H9 (cell line): ENCODE measurements at places on chromosomes 2 and 18.

DNA sequence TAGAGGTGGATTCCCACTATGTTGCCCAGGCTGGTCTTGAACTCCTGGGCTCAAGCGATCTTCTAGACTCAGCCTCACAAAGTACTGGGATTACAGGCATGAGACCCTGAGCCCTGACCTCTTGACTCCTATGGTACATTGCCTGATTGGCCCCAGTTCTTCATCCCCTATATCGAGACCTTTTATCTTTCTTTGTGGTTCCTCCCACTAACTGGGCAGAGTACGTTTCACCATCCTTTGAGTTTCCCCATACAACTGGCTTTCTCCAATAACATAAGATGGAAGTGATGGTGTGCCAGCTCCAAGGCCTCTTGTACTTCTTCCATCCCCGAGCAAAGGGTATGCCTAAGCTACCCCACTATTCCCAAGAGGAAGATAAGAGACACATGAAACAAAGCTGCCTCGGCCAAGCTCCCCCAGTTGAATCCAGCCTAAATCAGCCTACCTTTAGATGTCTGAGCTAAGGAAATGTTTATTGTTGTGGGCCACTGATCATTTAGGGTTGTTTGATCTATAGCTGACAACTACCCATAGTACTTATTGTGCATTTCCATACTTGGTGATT, 8.3 kb upstream of the TMEM247 start:
- H3K4me3 ChIP-seq, result no peak overlapping the region
- H3K36me3 ChIP-seq, result no peaks in the 10 kb centered on the region
- no peaks in the 10 kb centered on the region for H3K4me1 ChIP-seq
- no peaks in the 10 kb centered on the region for H3K27me3 ChIP-seq
- H3K27ac ChIP-seq, result no peak overlapping the region

- peaks cover 69% of the 10 kb centered on the region for H3K36me3 ChIP-seq
- no peak overlapping the region for H3K4me3 ChIP-seq
- H3K27me3 ChIP-seq, result no peaks in the 10 kb centered on the region
- H3K27ac ChIP-seq, result no peak overlapping the region
Measured at GRCh38 chr2:128137094-128137616, 46.2 kb downstream of the UGGT1 start.

- H3K27ac ChIP-seq, result no peak overlapping the region
- H3K27me3 ChIP-seq, result no peaks in the 10 kb centered on the region
- no peaks in the 10 kb centered on the region; the same call in 1 of the 2 replicates for H3K4me1 ChIP-seq
Measured at GRCh38 chr2:15858466-15858865, 81.9 kb upstream of the MYCN start.

DNA sequence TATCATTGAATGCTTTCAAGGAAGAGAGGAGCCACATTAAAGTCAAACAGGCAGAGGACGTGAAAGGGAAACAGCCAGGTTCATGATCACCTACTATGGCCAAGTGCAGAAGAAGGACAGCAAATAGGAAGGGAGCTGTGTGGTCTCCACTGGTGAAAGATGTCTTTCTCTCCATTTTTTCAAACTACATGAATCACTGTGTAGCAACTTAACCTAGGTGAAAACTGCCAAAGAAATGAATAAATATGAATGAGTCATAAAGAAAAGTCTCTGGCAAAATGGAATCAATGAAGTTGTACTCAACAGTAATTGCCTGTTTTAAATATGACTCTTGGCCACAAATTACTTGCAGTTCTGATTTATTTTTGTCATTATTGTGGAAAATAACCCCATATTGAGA, 452.6 kb upstream of the PKDCC start:
- DNase-seq, result no peak
- H3K4me3 ChIP-seq, result no peak overlapping the region
- H3K27me3 ChIP-seq, result no peaks in the 10 kb centered on the region
- H3K36me3 ChIP-seq, result no peaks in the 10 kb centered on the region
- no peaks in the 10 kb centered on the region for H3K4me1 ChIP-seq
- H3K27ac ChIP-seq, result no peak overlapping the region

- peaks cover 13% of the 10 kb centered on the region; the same call in 2 of the 3 replicates for H3K36me3 ChIP-seq
- no peaks in the 10 kb centered on the region for H3K27me3 ChIP-seq
- H3K4me1 ChIP-seq, result no peaks in the 10 kb centered on the region
- H3K27ac ChIP-seq, result no peak overlapping the region
Measured at GRCh38 chr2:239057533-239057932, 209.6 kb downstream of the TWIST2 start.

GRCh38 chr2:229335877-229336346, 64.8 kb upstream of the PID1 start:
- H3K4me1 ChIP-seq, result no peaks in the 10 kb centered on the region
- H3K36me3 ChIP-seq, result no peaks in the 10 kb centered on the region
- no peaks in the 10 kb centered on the region for H3K27me3 ChIP-seq

DNA sequence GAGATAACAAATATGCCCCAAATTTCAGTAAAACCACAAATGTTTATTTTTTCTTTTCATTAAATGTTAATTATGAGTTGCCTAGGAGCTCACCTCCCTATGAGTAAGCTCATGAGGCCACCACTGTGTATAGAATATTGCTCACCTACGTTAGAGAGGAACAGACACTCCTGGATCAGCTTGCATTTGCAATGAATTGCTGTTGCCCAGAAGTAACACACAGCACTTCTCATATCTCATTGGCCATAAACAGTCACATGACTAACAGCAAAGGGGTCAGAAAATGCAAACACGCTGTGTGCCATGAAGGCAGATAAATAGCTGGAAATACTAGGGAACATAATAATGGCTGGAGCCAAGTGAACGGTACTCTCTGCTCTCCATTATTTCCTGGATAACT, 89.0 kb upstream of the GALNT5 start:
- no peak overlapping the region for H3K4me3 ChIP-seq
- no peaks in the 10 kb centered on the region for H3K27me3 ChIP-seq
- H3K4me1 ChIP-seq, result no peaks in the 10 kb centered on the region
- H3K36me3 ChIP-seq, result no peaks in the 10 kb centered on the region
- no peak overlapping the region for H3K27ac ChIP-seq

GRCh38 chr2:160870729-160871465, 289.3 kb upstream of the TANK start:
- no peaks in the 10 kb centered on the region; the same call in 1 of the 2 replicates for H3K4me1 ChIP-seq
- no peaks in the 10 kb centered on the region for H3K36me3 ChIP-seq
- no peak overlapping the region for H3K4me3 ChIP-seq
- no peaks in the 10 kb centered on the region for H3K27me3 ChIP-seq
- no peak overlapping the region for H3K27ac ChIP-seq

GRCh38 chr2:227204452-227204851, 40.0 kb downstream of the COL4A3 start:
- no peak overlapping the region for H3K27ac ChIP-seq
- H3K4me3 ChIP-seq, result no peak overlapping the region
- peaks cover 3% of the 10 kb centered on the region; the same call in 1 of the 2 replicates for H3K4me1 ChIP-seq
- H3K36me3 ChIP-seq, result no peaks in the 10 kb centered on the region

GRCh38 chr2:2229626-2230432, 101.2 kb downstream of the MYT1L start:
- DNase-seq, result no peak
- H3K27me3 ChIP-seq, result no peaks in the 10 kb centered on the region
- no peaks in the 10 kb centered on the region for H3K4me1 ChIP-seq
- H3K27ac ChIP-seq, result no peak overlapping the region
- 0 out of 2 replicates have a peak, but pooled peaks cover 2% of the 10 kb centered on the region for H3K36me3 ChIP-seq

GRCh38 chr2:129929321-129930290, 49.9 kb upstream of the RAB6C start:
- no peak overlapping the region for H3K4me3 ChIP-seq
- H3K27me3 ChIP-seq, result no peaks in the 10 kb centered on the region
- no peak for DNase-seq
- no peaks in the 10 kb centered on the region for H3K36me3 ChIP-seq
- no peak overlapping the region for H3K27ac ChIP-seq
- no peaks in the 10 kb centered on the region for H3K4me1 ChIP-seq

GRCh38 chr2:16326711-16327300, 338.8 kb downstream of the CYRIA start:
- H3K27ac ChIP-seq, result no peak overlapping the region
- no peak overlapping the region for H3K4me3 ChIP-seq

GRCh38 chr18:12828116-12829051, 55.7 kb downstream of the PTPN2 start:
- H3K27ac ChIP-seq, result no peak overlapping the region
- no peaks in the 10 kb centered on the region for H3K4me1 ChIP-seq
- no peaks in the 10 kb centered on the region for H3K27me3 ChIP-seq
- no peak overlapping the region for H3K4me3 ChIP-seq
- no peak for DNase-seq

DNA sequence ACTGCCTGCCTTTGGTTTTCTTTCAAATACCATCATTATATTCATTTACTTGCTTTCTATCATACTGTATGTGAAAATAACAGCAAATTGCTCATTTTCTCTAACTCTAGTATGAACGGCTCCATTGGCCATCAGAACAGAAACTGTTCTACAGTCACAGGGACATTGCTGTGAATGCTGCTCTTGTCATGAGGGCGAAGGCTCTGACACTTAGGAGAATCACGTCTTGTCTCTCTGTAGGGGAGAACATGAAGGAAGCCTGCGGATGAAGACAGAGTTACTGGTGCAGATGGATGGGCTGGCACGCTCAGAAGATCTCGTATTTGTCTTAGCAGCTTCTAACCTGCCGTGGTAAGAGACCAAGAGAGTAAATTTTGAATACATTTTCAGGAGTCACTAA, 41.7 kb upstream of the ELOA2 start:
- H3K27me3 ChIP-seq, result no peaks in the 10 kb centered on the region
- H3K27ac ChIP-seq, result no peak overlapping the region

- H3K27ac ChIP-seq, result no peak overlapping the region
- H3K4me1 ChIP-seq, result no peaks in the 10 kb centered on the region
- DNase-seq, result no peak
Measured at GRCh38 chr2:28558158-28558820, 62.4 kb downstream of the PLB1 start.

GRCh38 chr2:183901931-183902330, 696.4 kb upstream of the ZNF804A start:
- no peak for DNase-seq
- no peaks in the 10 kb centered on the region for H3K27me3 ChIP-seq
- no peaks in the 10 kb centered on the region for H3K36me3 ChIP-seq
- H3K4me3 ChIP-seq, result no peak overlapping the region
- H3K4me1 ChIP-seq, result no peaks in the 10 kb centered on the region
- H3K27ac ChIP-seq, result no peak overlapping the region

- peaks cover 3% of the 10 kb centered on the region; the same call in 1 of the 2 replicates for H3K4me1 ChIP-seq
- no peak overlapping the region for H3K4me3 ChIP-seq
- H3K27me3 ChIP-seq, result no peaks in the 10 kb centered on the region
- DNase-seq, result no peak
Measured at GRCh38 chr2:36780231-36780839, 83.8 kb downstream of the VIT start.

GRCh38 chr2:14678761-14679160, 46.2 kb downstream of the LRATD1 start:
- H3K27ac ChIP-seq, result no peak overlapping the region
- no peaks in the 10 kb centered on the region for H3K4me1 ChIP-seq
- DNase-seq, result no peak
- H3K4me3 ChIP-seq, result no peak overlapping the region

DNA sequence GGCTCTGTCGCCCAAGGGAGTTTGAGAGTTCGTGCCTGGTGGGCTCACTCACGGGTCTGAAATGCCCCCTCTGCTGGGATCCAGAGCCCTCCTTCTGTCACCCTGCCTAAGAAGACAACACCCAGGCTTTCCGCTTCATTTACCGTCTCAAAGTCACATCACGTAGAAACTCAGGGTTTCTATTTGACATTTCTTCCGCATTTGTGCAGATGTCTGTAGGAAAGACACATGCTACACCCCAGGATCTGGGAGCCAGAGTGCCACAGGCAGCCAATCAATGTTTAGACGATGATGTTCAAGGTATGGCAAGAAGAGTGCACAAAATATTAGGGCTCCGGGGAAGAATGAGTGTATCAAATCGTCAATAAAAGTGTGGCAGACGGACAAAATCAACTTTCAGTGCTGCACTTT, 24.4 kb upstream of the ACKR3 start:
- no peak overlapping the region for H3K4me3 ChIP-seq
- no peaks in the 10 kb centered on the region for H3K4me1 ChIP-seq
- no peaks in the 10 kb centered on the region for H3K27me3 ChIP-seq
- no peak overlapping the region for H3K27ac ChIP-seq
- H3K36me3 ChIP-seq, result no peaks in the 10 kb centered on the region

DNA sequence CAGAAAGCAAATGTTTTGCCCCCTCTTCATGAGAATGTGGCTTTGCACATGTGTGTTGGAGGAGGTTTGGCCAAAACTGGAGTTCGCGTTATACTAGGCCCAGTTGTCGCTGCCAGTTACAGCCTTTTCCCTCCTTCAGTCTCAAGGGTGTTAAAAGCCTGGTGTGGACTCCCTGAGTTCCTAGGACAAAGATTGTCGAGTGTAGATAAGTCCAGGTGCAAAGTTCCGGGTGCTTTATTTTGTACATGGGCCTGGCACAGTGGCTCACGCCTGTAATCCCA, 542 bp upstream of the RNF103 start:
- H3K27ac ChIP-seq, result no peak overlapping the region
- no peaks in the 10 kb centered on the region for H3K4me1 ChIP-seq

GRCh38 chr2:63056107-63057050, 5.7 kb downstream of the OTX1 start:
- peaks cover 10% of the 10 kb centered on the region; the same call in 1 of the 2 replicates for H3K4me1 ChIP-seq
- peaks cover 86% of the 10 kb centered on the region for H3K27me3 ChIP-seq
- H3K4me3 ChIP-seq, result peak overlapping the region; percentile 81
- peak; percentile 52 for DNase-seq
- H3K36me3 ChIP-seq, result no peaks in the 10 kb centered on the region

DNA sequence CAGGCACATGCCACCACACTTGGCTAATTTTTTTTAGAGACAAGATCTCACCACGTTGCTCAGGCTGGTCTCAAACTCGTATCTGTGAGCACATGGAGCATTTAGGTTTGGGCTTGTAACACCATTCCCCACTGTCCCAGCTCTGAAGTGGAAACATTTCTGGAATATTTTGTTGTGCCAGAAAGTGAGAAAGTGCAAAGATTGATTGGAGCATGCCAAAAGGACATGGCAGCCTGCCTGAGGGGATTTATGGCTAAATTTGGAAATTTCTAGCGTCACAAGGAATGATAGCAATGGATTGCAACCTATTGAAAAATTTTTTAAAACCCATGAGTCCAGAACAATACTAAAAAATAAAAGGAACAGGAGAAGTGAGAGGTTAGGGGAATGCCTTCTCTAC, 136.8 kb downstream of the ESCO1 start:
- H3K36me3 ChIP-seq, result peaks cover 4% of the 10 kb centered on the region; the same call in 1 of the 2 replicates
- no peak overlapping the region for H3K4me3 ChIP-seq
- no peak overlapping the region for H3K27ac ChIP-seq
- H3K4me1 ChIP-seq, result no peaks in the 10 kb centered on the region
- H3K27me3 ChIP-seq, result no peaks in the 10 kb centered on the region

- no peaks in the 10 kb centered on the region for H3K36me3 ChIP-seq
- no peak for DNase-seq
- no peak overlapping the region for H3K27ac ChIP-seq
- H3K27me3 ChIP-seq, result no peaks in the 10 kb centered on the region
- H3K4me3 ChIP-seq, result no peak overlapping the region
- no peaks in the 10 kb centered on the region; the same call in 1 of the 2 replicates for H3K4me1 ChIP-seq
Measured at GRCh38 chr2:236689393-236689700, 119.7 kb downstream of the ACKR3 start.

DNA sequence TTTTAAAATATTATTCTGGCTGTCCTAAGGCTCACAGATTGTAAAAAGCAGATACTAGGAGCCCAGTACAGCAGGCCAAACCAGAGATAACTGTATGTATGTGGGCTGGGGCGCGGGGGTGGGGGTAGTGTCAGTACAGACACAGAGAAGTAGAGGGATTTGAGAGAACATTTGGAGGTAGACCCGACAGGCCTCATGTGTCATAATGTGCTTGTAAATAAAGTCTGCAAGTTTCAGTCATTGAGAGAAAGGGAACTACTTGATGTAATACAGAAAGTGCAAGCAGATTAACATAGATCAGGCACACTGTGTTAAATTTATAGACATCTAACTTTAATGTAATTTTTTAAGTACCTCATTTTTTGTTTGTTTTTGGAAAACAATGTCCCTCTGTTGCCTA, 7.4 kb upstream of the POLI start:
- H3K27ac ChIP-seq, result no peak overlapping the region
- no peaks in the 10 kb centered on the region for H3K36me3 ChIP-seq
- H3K4me3 ChIP-seq, result no peak overlapping the region
- no peaks in the 10 kb centered on the region for H3K27me3 ChIP-seq
- no peak for DNase-seq
